ENCODE measurements at places on chromosomes 7 and 10.

DNA sequence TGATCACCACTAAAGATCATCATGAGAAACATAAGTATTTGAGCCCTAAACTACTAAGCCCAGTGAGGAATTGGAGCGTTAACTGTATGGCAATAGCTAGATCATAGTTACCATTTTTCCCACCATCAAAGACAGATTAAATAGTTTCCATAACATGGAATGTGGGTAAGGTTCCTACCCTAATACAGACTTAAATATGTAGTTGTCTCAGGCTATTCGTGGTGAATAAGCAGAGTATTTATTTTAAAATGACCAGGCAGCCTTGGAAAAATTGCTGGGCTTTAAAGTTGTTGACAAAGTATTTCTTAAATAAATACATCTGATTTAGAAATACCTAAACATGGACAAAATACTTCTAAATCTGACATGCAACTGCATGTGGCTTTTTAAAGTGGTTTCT lies 106.8 kb downstream of the NT5C2 start:
- DNase-seq = no peak

DNA sequence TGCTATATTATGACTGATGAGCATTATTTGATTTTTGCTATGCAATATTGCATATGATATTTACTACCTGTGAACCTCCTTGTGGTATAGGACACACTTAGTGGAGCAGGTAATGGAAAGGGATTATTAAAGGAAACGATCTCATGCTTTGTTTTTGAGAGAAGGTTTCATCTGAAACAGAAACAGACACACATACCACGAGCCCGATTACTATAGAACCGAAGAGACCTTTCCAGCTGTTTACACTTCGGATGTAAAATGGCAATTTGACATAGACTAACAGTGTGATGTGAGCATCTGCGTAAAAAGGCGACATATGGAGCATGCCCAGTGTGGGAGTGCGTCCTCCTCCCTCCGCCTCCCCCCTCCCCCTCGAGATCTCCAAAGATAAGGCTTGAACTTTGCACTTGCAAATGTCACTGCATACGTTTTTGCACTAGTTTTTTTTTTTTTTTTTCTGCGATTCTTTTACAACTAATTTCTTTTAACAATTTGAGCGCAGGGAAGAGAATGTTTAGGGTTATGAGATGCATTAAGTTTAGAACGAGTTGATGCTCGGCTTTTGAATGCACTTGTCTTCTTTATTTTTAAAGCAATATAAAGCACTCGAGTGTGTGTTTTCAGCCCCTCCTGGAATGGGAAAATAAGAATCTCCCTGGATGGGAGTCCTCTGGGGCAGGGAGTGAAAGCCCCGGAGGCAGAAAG lies 251.0 kb downstream of the NSUN6 start:
- DNase-seq = no peak

DNA sequence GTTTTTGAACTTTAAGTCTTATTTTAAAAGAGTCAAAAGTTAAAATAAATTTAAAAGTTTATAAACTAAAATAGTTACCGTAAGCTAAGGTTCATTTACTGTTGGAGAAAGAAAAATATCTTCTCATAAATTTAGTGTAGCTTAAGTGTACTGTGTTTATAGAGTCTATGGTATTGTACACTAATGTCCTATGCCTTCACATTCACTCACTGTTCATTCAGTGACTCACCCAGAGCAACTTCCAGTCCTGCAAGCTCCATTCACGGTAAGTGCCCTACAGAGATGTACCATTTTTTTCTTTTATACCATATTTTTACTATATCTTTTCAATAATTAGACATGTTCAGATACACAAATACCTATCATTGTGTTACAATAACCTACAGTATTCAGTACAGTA lies 97.6 kb downstream of the PTN start:
- no peak for DNase-seq

- DNase-seq = no peak
Observed at GRCh38 chr7:114218283-114218682, 196.3 kb upstream of the FOXP2 start.

- no peak for DNase-seq
Observed at GRCh38 chr7:156667110-156667426, 26.5 kb downstream of the RNF32 start.
